ENCODE measurements at places on chromosomes 5 and 9.

GRCh38 chr9:119968836-119969707 lies 599.8 kb upstream of the BRINP1 start:
- no peak for DNase-seq

DNA sequence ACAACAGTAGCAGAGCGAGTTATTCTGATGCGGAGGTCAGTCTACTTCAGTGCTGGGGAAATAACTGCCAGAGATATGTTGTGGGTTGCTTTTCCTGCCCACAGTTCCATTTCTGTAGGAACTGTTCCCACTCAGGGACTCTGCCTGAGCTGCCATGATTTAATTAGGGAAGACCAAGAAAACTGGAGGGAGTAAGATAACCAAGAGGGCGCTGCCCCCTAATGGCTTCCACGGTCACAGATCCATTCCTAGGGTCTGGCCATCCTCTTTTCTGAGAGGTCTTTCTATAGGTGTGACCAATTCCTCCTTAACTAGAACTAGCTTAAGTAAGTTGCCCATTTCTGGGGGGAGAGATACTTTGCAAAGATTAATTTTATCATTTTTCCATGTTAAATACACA lies 125.9 kb downstream of the APBA1 start:
- no peak for DNase-seq

- no peak for DNase-seq
Measured at GRCh38 chr9:133188843-133189180, 20.2 kb downstream of the OBP2B start.

- DNase-seq, result no peak
Measured at GRCh38 chr9:6640268-6641051, 5.1 kb downstream of the GLDC start.

GRCh38 chr9:84778570-84778969 lies 109.0 kb downstream of the NTRK2 start:
- DNase-seq, result no peak

GRCh38 chr5:43553381-43553780 lies 3.5 kb downstream of the PAIP1 start:
- DNase-seq, result no peak

- DNase-seq, result no peak
Measured at GRCh38 chr5:10155897-10156667, 93.6 kb downstream of the ATPSCKMT start.

All from cerebellar nuclear complex (tissue), 1 donor.